ENCODE measurements at places on chromosomes 7 and 10.

DNA sequence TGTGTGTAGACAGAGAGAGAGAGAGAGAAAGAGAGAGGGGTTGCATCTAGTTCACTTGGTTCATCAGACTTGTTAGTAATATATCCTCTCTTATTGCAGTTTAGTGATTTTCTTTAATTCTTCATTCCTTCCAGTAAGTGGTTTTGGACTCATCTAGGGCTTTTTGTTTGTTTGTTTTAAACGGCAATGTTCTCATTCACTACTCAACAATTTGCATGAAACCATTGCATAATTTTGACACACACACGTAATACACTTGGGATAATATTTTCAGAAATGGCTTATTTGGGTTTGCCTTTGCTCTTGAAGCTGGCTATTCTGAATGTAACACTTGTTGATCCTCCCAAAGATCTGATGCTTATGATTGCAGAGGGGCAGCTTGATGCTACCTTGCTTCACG is 16.4 kb upstream of the ZNF32 start:
- no peak for DNase-seq

GRCh38 chr7:151038951-151039849 is 9.1 kb upstream of the ASIC3 start:
- DNase-seq: no peak

- DNase-seq: no peak
Observed at GRCh38 chr7:156232931-156233705, 407.5 kb upstream of the RNF32 start.

DNA sequence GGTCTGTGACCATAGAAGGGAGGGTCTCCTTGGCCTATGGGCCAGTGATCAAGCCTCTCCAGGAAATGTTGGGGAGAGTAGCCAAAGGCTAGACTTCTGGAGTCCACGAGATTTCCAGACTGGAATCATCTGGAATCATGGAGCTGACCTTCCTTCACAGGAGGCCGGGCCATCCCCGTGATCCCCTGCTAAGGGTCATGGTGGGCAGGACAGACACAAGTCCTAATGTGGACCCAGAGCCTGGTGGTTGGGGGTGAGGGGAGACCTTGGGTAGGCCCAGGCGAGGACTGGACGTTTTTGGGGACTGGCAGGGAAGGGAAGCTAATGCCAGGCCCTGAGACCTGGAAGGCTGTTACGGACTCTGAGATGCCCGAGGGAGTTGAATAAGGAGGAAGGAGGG is 9.8 kb upstream of the GRID1 start:
- no peak for DNase-seq

DNA sequence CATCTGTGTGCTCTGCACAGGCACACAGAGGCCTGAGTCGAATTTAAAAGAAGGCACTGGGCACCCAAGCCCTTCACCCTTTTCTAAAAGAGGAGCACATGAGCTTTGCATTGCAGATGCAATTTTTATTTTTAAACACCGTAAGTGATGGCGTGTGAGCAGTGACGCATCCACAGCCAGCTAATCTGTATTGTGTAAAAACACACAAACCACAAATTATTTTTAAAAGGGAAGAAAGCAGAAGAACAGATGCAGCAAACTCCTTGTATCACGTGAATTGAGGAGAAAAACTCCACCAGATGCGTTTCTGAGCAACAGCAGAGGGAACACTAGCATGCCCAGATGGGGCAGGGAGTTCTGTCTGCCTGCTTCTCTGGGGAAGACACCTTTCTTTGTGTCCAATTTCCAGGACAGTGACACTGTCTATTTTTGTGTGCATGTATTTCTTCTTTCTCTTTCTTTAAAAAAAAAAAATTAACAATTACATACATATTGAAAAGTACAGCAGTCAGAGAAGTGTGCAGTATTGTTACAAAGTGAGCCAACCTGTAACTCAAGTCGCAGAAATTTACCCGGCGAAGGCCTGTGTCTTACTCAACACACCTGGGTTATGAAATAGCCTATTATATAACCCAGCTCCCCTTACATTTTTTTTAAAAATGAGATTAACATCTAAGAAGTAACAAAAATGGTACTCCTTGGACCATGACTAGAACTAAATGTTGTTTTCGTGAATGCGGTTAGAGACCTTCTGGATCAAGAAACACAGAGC is 39.2 kb downstream of the EEPD1 start:
- no peak for DNase-seq
